NCI-H226 (cell line): ENCODE measurements at places on chromosomes 13 and 19.

- no peak for DNase-seq
Observed at GRCh38 chr19:32868206-32868950, 1.2 kb downstream of the SLC7A9 start.

DNA sequence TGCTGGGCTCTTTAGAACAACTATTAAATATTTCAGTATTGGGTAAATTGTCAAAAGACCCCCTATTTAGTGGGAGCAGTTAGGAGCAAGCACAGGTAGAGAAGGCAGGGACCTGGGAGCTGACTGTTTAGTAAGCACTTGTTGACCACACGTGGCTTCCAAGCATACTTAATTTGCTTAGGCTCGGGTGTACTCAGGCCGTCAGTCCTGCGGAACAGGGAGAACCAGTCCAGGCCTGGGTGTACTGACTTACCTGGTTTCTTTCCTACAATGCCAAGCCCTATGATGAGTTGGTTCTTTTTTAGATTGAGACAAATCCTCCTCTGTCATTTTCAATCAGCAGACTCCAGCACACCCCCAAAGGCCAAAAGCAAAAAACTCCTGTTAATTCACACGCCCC, 90.0 kb downstream of the WDFY2 start:
- no peak for DNase-seq

- DNase-seq = no peak
Observed at GRCh38 chr13:80547341-80547740, 206.4 kb upstream of the SPRY2 start.

DNA sequence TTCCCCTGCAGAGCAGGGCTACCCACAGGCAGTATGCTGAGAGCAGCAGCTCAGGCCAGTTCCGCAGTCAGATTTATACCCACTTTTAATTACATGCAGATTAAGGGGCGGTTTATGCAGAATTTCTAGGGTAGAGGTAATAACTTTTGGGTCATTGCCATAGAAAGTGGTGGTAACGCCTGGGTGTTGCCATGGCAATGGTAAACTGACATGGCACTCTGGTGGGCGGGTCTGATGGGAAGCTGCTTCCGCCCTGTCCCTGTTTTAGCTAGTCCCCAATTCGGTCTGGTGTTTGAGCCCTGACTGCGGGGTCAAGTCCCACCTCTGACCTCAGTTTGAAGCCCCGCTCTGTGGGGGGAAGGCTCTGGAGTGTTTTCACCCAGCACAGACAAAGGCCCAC, 141.1 kb upstream of the VSTM2B start:
- DNase-seq = no peak

GRCh38 chr19:50205681-50206138, 2.3 kb downstream of the MYH14 start:
- DNase-seq = no peak

- no peak for DNase-seq
Observed at GRCh38 chr13:42991898-42992763, at the start of gene EPSTI1. Gene EPSTI1, minus strand, starts transcription at chr13:42992241. Its CDS starts 76 bp downstream, at chr13:42992165.

GRCh38 chr13:33276570-33276969, 9.0 kb downstream of the STARD13 start:
- DNase-seq = peak; percentile 26

- no peak for DNase-seq
Observed at GRCh38 chr19:16473875-16474392, 2.2 kb upstream of the EPS15L1 start.

GRCh38 chr19:5642204-5642603, 19.3 kb downstream of the SAFB start:
- no peak for DNase-seq

DNA sequence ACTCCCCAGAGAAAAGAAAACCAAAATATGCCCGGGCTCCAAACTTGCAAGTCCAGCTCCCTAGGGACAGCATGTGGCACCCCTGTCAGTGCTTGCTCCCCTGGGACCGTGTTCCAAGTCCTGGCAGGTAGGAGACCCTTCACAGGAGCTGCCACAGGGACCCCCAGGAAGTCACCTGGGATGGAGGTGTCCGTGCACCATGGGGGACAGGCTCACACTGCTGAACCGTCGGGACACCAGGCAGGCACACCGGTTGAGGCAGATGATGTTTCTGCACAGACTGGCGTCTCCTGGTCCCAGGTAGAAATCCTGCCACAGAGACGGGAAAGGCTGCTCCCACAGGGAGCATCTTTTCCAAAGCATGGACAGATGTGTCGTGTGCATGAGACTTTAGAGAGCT, 11.7 kb upstream of the PROZ start:
- no peak for DNase-seq

GRCh38 chr13:22961835-22962537, 218.8 kb upstream of the SGCG start:
- no peak for DNase-seq

DNA sequence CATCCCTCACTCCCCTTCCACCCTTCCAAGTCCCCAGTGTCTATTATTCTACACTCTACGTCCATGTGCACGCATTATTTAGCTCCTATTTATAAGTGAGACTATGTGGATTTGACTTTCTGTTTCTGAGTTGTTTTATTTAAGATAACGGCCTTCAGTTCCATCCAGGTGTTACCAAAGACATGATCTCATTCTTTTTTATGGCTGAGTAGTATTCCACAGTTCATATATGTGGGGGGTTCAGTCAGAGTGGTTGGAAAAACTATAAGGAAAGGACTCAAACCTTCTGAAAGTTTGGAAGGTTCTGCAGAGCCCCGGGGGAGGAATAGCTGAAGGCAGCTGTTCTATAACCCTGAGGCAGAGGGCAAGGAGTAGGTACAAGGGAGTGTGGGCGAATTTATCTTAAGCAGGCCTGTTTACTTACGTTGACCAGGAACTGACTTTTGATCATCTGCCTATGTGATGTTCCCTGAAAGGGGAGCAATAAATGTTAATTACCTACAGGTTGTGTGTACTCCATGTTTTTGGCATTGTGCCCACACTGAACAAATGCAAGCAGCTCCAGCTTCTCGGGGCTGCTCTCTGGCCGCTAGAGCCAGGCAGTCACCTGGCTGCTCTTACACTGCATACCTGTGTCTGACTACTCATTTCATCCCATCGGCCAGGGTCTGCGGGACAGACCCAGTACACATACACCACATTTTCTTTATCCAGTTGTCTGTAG, 13.5 kb upstream of the ADGRE1 start:
- DNase-seq = no peak

DNA sequence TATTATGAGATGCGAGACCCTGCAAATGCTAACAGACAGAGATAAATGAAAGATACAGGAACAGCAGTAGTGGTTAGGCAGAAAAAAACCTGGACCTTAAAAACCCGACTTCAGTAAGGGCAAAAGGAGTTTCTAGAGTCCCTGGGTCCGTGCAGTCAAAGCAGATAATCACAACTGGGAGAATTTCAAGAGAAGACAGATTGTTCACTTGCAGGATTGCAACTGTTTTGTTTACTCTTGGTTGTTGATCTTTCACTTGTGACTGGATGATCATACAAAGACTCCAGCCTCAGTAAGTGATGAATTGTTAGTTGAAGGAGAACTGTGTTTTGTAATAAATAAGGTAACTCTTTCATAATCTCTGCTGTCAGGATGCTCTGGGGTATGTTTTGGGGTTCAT, 135.1 kb downstream of the GPC6 start:
- DNase-seq = no peak

GRCh38 chr13:27161980-27162379, 9.6 kb downstream of the USP12 start:
- no peak for DNase-seq

GRCh38 chr19:51129716-51130115, 5.0 kb downstream of the SIGLEC9 start:
- no peak for DNase-seq

DNA sequence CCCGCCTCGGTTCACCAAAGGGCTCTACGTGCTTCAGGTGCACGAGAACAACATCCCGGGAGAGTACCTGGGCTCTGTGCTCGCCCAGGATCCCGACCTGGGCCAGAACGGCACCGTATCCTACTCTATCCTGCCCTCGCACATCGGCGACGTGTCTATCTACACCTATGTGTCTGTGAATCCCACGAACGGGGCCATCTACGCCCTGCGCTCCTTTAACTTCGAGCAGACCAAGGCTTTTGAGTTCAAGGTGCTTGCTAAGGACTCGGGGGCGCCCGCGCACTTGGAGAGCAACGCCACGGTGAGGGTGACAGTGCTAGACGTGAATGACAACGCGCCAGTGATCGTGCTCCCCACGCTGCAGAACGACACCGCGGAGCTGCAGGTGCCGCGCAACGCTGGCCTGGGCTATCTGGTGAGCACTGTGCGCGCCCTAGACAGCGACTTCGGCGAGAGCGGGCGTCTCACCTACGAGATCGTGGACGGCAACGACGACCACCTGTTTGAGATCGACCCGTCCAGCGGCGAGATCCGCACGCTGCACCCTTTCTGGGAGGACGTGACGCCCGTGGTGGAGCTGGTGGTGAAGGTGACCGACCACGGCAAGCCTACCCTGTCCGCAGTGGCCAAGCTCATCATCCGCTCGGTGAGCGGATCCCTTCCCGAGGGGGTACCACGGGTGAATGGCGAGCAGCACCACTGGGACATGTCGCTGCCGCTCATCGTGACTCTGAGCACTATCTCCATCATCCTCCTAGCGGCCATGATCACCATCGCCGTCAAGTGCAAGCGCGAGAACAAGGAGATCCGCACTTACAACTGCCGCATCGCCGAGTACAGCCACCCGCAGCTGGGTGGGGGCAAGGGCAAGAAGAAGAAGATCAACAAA, 2.6 kb downstream of the PCDH17 start:
- no peak for DNase-seq
